ENCODE measurements at places on chromosomes 5 and 9.
A peak's percentile ranks its signal among the peaks of the same experiment; 100 is the strongest.

DNA sequence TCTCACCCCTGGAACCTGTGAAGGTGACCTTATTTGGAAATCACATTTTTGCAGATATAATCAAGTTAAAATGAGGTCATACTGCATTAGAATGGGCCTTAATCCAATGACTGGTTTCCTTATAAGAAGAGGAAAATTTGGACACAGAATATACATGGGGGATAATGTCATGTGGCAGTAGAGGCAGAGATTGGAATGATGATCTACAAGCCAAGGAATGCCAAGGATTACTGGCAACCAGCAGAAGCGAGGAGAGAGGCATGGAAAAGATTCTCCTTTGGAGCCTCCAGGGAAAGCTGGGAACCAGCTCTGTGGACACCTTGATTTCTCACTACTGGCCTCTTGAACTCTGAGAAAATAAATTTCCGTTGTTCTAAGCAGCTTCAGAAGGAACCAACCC is 20.2 kb upstream of the CEP78 start:
- no peak for DNase-seq

DNA sequence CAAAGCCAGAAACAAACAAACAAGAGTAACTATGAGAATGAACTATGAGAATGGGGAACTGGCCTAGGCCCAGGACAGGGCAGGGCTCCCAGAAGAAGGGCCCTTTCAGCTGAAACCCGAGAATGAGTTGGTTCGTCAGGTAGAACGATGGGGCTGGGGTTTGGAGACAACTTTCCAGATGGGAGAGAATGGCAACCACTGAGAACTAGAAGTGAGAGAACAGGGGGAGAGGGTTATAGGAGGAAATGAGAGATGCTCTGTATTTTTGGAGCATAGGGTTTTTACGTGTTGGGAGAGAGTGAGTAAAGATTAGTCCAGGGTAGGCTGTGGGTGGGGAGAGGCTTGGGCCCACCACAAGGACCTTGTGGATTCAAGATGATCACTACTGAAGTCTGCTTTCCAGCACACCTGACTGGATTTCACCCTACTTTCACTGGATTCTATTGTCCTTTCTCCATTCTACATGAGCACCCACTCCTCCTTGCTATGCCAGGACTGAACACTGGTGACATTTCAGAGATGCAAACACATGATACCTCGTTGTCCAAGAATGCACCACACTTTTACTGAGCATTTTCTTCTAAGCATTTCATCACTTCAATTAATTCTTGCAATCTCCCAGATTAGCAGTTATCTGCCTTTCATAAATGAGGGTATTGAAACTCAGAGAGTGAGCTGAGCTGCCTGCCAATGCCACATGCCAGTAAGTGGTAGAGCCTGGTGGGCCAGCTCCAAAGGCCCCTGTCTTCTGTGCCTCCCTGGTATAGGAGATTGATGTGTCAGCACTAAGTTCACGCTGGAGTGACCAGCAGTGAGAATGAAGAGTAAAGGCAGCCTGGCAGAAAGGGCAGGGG is 3.2 kb upstream of the TMEM268 start:
- no peak for DNase-seq

DNA sequence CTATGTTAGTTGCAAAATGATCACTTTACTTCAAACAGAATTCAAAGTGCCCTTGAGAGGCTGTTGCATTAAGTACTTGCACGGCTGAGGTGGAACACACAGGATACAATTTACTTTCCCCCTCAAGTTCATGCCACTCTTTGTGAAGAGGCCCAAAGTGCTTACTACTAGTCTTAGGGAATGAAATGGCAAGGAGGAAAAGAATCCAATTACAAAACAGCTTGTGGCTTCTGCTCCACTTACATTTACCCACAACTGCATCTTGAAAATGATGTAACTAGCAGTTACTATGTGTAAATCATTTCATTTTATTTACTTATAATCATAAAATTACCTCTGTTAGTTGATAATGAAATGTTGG is 14.6 kb downstream of the FOXD1 start:
- DNase-seq, result no peak

DNA sequence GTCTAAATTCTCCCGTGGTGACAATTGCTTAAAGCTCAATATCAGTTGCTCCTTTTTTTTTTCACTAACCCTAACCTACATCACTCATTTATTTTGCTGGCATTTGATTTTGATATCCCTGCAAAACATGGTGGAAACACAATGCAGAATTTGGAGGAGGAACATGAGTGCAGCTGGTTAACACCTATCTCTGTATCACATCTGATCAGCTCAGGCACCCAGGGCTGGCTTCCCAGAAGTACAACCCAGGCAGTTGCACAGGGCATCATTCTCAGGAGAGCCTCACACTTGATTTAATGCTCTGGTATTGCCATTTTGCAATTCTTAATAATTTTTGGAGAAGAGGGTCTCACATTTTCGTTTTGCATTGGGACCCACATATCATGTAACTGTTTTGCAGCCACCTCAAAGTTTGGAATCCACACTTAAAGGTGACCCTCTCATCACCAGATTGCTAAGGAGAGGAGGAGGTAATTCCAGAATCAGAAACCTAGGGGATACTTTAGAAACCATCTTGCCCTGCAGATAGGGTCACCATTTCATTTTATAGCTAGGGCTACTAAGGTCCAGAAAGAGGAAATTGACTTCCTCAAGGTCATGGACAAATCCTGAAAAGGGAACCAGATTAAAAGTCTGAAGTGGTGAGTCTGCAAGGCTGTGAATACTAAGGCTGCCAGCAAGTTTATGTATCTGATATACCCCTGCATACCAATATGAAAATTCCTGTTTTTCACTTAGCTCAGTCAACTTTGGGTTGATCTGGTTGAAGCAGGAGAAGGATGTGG is 19.3 kb upstream of the ADAM19 start:
- no peak for DNase-seq

- DNase-seq, result no peak
Measured at GRCh38 chr9:96884443-96884842, 30.1 kb upstream of the ZNF782 start.

- no peak for DNase-seq
Measured at GRCh38 chr5:140322751-140323731, 20.1 kb upstream of the PFDN1 start.

- DNase-seq, result no peak
Measured at GRCh38 chr9:19385786-19386501, 5.9 kb upstream of the RPS6 start.

GRCh38 chr5:19241690-19242089 is 746.3 kb downstream of the CDH18 start:
- DNase-seq, result no peak

- DNase-seq, result no peak
Measured at GRCh38 chr9:126521089-126521488, 92.6 kb upstream of the LMX1B start.

GRCh38 chr5:78661691-78662090 is 13.1 kb upstream of the LHFPL2 start:
- no peak for DNase-seq

- DNase-seq, result no peak
Measured at GRCh38 chr5:179195561-179196404, 135.6 kb downstream of the ZNF354C start.

DNA sequence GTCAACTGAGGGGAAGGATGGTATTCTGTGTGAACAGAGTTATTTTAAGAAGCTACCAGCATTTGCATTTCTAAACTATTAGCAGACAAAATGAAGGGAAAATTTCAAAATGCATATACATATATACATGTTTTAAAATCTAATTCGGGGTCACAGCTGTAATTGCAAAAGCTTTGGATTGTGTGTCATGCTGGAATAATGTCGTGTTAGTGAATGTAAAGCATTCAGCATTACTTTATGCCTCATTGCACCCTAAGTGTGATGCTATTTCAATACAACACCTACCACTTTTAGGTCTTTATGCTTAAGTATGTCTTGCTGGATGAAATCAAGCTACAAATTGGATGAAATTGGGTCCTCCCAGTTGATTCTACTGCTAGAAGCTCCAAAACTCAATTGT is 687.6 kb upstream of the MEF2C start:
- no peak for DNase-seq

DNA sequence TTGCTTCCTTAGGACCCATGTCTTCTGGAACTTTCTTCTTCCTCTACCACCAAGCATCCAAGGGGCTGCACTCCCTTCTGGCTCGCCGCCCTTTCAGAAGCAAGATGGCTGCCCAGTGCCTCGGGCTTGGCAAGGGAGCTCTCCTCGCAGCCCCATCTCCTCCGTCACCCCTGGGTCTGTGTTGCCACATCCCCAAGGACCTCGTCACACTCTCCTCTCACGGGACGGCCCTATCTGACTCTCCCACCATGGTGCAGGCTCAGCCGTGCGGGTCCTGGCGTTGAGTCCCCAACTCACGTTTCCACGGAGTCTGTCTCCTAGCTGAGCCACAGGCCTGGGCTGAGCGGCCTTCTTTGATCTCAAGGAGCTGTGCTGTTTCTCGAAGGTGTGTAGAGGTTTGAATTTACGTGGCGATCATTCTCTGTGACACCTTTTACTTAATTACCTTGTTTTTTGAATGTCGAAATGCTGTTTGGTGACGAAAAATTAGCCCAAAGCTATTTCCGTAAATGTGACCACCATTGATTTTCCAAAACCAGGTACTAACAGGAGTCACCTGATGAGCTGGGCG is 15.0 kb upstream of the SCGB3A1 start:
- DNase-seq, result no peak

GRCh38 chr5:119347574-119347973 is 8.2 kb upstream of the TNFAIP8 start:
- no peak for DNase-seq

- DNase-seq, result no peak
Measured at GRCh38 chr5:95733107-95733665, 2.0 kb downstream of the RHOBTB3 start.

DNA sequence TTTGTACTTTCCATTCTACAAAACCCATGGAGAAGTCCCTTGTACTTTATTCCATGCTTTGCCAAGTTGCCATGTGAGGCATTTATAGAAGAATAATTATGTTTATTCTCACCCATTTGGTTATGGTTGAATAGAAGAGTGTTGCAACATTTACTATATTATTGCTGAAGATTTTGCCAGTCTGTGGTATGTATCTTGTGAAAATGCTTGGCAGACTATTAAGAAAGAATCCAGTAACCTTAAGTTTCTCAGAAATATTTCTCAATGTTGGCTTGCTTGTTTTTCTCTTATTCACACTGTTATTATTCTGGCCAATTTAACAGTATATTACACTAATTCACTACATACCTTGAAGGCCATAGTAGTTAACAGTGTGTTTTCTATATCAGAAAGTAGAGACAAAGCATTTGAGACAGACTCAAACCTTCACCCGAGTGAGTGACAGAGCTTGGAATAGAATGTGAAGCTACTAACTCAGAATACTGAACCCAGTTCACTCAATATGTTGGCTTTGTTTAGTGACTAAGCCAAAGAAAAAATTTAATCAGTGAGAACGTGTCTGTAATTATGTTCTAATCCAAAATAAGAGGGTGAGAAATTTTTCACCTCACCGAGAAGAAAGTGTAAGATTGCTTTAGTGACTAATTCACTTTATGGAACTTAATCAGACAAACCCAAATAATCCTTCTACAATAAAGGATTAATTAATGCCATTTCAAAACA is 184.4 kb downstream of the CWC27 start:
- DNase-seq, result no peak

- no peak for DNase-seq
Measured at GRCh38 chr9:89842267-89842768, 237.5 kb downstream of the GADD45G start.

- DNase-seq, result no peak
Measured at GRCh38 chr5:95915999-95916686, 45.5 kb downstream of the ELL2 start.

- DNase-seq, result no peak
Measured at GRCh38 chr5:149071756-149072155, 8.9 kb upstream of the SH3TC2 start.

GRCh38 chr5:124059200-124059599 is 547.2 kb downstream of the CSNK1G3 start:
- no peak for DNase-seq

GRCh38 chr9:128113526-128114325 is 13.8 kb downstream of the PTGES2 start:
- no peak for DNase-seq

DNA sequence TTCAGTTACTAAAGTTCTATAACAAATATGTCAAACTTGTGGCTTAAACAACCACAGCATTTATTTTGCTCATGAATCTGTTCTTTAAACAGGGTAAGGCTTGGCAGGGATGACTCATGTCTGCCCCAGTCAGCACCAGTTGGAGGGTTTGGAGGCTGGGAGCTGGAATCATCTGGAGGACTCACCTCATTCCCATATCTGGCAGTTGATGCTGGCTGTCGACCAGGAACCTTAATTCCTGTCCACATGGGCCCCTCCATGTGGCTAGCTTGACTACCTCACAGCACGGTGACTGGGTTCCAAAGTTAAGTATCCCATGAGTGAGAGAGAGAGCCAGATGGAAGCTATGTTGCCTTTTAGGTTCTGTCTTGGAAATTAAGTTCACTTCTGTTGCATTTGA is 13.8 kb upstream of the CCL28 start:
- DNase-seq, result no peak

GRCh38 chr9:93460689-93461413 is 7.5 kb upstream of the FAM120AOS start:
- DNase-seq, result no peak

- no peak for DNase-seq
Measured at GRCh38 chr5:131355971-131356528, 92.2 kb downstream of the CDC42SE2 start.

GRCh38 chr5:17317473-17317872 is 100.0 kb downstream of the BASP1 start:
- DNase-seq, result no peak

GRCh38 chr5:168879929-168880328 is 300.8 kb upstream of the PANK3 start:
- no peak for DNase-seq

GRCh38 chr9:138074516-138074915 is 196.9 kb downstream of the CACNA1B start:
- no peak for DNase-seq

DNA sequence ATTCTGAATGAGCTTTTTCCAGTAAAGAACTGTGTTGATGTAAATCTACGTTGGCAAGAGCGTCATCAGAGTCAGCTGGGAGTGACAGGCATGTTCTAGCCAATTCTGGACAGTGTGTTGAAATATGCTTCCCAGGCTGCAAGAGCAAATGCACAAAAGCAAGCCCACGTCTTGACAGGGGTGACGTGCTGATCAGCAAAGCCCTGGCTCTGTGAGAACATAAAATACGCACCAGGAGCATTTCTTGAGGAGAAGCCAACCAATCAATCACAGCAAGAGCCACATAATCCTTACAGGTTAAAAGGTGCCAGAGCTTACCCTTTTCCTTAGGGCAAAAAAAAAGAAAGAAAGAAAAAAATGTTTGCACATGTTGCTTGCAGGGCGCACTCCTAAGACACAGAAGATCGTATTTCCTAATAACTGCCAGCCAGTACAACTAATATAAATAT is 148.1 kb downstream of the PDE4D start:
- no peak for DNase-seq

GRCh38 chr5:108749128-108749861 is 1.6 kb downstream of the FER start:
- peak; percentile 33 for DNase-seq
